ENCODE measurements at places on chromosomes 13 and 19. TPM values are rescaled to one million over a fixed set of nuclear protein-coding genes. Genes with fewer than 3 reads are reported as not detected.

Gene DMWD
- 31.5 TPM for polyA plus RNA-seq

Gene WDR88
- polyA plus RNA-seq, result 1.6 TPM

Gene OR1I1
- polyA plus RNA-seq, result 0.07 TPM

- no peak for DNase-seq
Measured at GRCh38 chr13:114142640-114143490, 10.4 kb upstream of the RASA3 start.

DNA sequence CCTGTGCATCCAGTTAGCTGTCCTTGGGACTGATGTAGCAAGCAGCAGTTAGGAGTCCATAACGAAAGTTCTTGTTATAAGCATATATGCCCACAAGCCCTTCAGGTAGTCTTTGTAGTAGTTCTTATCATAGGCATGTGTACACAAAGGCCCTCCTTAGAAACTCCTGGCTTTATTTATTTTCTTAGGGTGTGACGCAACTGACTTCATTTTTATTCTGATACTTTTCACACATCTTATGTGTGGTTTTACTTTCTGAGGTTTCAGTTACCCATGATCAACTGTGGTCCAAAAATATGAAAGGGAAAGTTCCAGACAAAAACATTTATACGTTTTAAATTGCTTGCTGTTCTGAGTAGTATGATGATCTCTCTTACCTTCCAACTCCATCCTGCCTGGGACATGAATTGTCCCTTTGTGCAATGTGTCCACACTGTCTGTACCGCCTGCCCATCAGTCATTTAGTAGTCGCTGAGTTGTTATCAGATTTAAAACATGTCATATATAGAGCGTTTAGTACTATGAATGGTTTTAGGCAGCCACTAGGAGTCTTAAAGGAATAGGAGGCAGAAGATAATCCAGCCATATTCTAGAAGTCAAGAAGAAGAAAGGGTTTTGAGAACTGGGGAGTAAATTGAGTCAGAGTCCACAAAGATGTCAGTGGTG is 19.4 kb downstream of the GPC5 start:
- no peak for DNase-seq

DNA sequence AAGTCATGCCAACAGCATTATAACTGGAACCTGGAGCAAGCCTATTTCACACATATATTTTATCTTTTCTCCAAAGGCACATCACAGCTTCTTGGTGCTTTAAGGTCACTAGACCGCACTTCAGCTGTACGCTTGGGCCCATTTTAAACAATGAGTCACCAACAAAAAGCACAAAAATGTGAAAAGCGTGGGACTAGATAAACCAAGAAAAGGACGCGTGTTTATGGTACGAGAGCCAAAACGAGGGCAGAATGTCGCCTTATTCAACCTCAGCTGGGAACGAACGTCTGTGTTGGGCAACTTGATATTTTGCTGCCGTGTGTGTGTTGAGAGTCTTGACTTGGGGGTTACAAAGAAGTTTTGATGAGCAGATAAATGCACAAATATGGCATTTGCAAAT is 9.2 kb upstream of the EHD2 start:
- no peak for DNase-seq

DNA sequence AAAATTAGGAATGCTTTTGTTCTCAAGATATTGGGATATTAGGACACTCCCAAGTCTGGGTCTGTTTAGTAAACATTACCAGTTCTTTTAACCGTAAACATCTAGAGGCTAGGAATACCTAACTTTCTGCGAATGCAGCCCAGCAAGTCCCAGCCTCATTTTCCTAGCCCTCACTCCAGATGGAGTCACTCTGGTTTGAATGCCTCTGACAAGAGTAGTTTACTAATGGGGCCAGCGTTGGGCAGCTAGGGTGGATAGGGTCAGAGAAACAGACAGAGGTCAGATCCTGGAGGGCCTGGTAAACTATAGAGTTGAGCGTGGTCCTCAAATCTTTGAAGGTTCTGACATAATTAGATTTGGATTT is 53.6 kb downstream of the WDFY2 start:
- DNase-seq, result no peak

DNA sequence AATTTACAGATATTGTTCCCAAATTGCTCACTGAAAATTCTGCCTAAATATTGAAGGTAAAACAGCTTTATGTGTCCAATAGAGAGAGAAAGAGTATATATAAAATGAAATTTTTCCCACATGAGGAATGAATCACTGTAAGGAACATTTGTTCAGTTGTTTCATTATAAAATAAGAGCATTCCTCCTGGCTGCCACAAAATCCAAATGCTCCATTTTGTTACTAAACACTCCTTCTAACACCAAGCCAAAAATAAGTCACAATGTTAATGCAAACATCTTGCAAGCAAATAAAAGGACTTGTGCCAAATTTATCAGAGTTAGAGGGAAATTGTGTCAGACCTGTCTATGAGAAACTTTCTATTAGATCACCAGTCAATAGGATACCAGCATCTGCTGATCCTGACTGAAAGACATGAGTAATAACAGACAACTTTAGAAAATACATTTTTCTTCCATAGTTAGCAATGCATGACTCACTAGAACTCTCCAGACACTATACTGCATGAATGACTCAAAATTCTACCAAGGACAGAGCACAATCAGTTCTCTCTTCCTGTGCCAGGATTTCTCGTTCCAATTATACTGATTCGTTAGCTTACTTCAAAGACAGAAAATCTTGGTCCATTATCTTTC is 83.5 kb upstream of the FNDC3A start:
- DNase-seq, result no peak

GRCh38 chr13:79802389-79803085 is 321.6 kb downstream of the NDFIP2 start:
- DNase-seq, result no peak

GRCh38 chr13:29284726-29285125 is 310.8 kb downstream of the SLC7A1 start:
- no peak for DNase-seq

GRCh38 chr13:34153428-34154180 is 335.7 kb downstream of the RFC3 start:
- no peak for DNase-seq

GRCh38 chr13:103007427-103007762 is 58.8 kb downstream of the SLC10A2 start:
- DNase-seq, result no peak

- no peak for DNase-seq
Measured at GRCh38 chr13:99981735-99982035, at the start of gene ZIC2. Gene ZIC2, plus strand, starts transcription at chr13:99981784. Its CDS starts 281 bp downstream, at chr13:99982065.

GRCh38 chr13:48159826-48160225 is 64.9 kb upstream of the MED4 start:
- no peak for DNase-seq

GRCh38 chr19:15733895-15734294 is 3.9 kb upstream of the OR10H3 start:
- DNase-seq, result no peak
